ENCODE measurements at places on chromosomes 5 and 9. TPM values are rescaled to one million over a fixed set of nuclear protein-coding genes. Genes with fewer than 3 reads are reported as not detected.

- DNase-seq, result peak; percentile 70
These were observed 254.0 kb upstream of the GAS1 start for GRCh38 chr9:87201351-87201751.

DNA sequence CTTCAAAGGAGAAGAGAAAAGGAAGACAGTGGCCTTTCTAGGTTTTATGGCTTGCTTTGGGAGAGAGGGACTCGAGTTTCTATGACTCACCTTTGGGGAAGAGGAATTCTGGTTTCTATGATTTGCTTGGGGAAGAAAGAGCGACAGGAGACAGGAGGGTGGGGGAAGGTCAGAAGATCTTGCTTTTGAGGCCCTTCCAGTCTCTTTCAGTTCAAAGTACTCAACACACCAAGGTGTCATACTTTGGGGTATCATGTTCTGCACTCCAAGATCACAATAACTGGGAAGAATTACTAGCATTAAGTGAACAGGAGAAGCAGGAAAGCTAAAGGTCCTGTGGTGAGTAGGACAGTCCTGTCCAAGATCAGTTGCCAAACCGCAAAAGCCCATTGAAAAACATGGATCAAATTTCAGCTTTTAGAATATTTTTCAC is 324.5 kb downstream of the ARHGEF28 start:
- DNase-seq, result no peak

DNA sequence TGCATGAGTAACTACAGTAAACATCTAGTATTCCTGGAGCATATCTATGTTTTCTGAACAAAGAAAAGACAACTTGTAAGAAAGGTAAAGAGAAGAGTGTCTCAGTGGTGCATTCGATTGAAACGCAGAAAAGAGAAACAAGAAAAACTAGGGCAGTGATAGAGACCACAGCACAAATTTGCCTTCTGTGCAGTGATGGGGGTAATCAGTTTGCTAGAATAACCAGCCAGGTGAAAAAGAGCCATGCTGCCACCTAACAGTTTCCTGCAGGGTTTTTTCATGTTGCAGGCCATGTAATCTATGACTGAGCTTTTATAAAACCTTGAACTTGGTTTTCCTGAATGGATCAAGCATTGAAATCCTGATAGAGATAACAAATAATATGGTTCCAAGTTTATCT is 198.4 kb upstream of the MEF2C start:
- no peak for DNase-seq

DNA sequence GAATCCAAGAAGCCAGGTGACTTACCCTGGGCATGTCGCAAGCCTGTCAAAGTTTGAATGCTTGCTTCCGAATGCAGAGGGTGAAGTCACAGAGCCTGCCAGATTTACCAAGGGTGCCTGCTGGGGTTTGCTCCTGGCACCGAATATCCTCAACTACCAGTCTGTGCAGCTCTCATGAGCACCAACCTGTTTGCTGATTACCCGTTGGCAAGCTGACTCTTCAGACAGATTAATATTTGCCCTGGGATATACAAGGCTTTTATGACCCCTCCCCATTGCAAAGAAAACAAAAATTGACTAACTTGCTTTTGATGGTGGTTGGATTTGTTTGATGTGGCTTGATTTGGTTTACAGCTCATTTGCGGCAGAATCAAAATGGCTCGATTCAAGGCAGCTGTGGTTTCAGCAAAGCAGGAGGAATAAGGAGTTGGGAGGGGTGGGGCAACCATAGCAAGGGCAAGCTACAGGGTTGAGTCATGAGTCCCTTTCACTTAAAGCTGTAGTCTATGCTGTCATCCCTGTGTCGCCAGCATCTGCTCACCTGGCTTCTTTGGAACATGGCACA is 82.3 kb upstream of the AGXT2 start:
- DNase-seq, result no peak

GRCh38 chr5:149712439-149713147 is 17.5 kb upstream of the PPARGC1B start:
- DNase-seq, result no peak

- no peak for DNase-seq
These were observed 117.1 kb upstream of the TUT7 start for GRCh38 chr9:86471171-86471815.

DNA sequence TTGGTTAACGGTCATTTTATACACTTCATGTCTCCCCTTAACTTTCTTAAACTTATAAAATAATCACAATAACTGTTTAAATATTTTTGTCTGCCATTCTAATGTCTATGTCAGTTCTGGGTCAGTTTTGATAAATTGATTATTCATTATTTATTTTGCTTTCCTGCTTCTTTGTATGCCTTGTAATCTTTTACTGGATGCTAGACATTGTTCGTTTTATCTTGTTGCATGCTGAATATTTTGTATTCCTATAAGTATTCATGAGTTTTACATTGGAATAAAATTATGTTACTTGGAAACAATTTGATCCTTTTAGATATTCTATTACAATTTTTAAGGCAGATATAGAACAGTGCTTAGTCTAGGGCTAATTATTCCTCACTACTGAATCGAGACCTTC is 952.0 kb downstream of the NR2F1-AS1 start:
- no peak for DNase-seq

DNA sequence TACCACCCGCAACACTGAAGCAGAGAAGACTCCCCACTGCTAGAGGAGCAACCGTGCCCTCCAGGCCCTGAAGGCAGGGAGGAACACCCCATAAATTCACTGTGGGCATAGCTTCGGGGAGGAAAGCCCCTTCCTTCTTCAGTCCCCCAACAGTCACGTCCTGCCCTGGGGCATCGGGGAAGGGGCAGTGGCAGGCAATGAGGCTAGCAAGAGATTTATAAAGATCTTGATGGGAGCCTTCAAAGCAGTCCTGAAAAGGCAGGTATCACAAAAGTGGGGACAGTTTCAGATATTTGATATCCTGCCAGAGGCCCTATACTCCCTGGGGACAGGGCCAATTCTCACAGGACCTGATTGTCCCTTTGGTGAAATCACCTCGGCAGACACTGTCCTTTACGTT is 16.9 kb upstream of the TRIM14 start:
- no peak for DNase-seq

DNA sequence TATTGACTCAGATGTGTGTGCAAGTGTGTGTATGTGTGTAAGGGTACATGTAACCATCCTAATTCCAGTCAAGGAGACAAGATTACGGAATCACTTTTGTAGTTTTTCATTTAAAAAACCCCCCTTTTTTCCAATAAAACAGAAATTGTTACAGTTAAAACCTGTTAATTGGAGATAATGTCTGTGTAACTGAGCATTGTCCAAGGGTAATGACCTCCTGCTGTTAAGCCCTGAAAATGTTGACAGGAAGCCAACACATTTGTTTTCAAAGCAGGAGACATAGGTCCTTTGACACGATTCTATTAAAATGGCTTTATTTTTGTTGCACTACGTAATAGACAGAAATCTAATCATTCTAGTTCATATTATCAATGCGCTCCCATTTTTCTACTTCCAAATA is 457.3 kb upstream of the ARRDC3 start:
- no peak for DNase-seq

DNA sequence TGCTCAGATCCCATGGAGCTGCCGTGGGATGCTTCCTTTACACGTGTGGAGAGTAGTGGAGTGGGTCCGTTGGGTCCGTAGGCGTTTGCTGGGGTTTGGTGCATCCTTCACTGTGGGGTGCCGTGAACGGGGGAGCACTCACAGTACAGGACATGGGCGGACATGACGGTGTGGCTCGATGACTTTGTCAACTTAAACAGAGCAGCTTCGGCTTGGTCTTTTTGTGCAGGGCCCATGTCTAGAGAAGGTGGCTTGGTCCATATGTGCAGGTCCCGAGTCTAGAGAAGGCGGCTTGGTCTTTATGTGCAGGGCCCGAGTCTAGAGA is 26.4 kb upstream of the EXOC3 start:
- DNase-seq, result no peak

DNA sequence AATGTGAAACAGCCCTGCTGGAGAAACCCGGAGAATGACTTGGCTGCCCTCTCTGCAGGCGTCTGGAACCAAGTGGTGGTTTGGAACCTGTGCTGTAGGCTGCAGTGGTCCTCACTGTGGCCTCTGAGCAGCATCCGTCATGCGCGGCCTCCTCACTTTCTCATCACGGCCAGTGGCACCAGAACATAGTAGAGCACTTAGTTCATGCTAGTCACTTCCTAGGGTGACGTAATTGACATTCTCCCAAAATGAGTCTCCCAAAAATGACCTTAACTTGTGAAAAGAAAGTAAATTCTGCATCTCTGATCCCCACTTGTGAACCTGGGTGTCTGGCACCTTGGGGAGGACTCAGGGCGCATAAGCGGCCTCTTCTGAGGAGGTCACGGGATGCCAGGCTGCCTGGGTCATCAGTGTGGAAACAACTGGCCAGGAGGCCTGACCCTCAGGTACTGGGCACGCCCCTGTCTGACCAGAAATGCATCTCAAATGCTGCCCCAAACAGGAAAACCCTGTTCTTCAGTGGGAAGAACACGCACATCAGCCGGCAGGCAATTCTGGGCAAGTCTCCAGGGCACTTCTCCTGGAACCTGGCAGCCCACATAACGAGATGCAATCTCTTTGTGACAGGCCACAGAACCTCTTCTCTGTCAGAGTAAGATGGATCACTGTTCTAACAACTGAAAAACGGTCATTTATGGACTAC is 36.6 kb upstream of the SPTLC1 start:
- DNase-seq, result no peak

- DNase-seq, result no peak
These were observed 204.8 kb downstream of the TLE4 start for GRCh38 chr9:79776581-79776980.

- no peak for DNase-seq
These were observed 109.8 kb upstream of the TBC1D2 start for GRCh38 chr9:98365227-98365669.

Gene ACOT12
- 1.2 TPM for polyA plus RNA-seq

Gene SLC6A3
- polyA plus RNA-seq, result 0.60 TPM

Gene GARNL3
- 19.8 TPM for polyA plus RNA-seq

Gene ITK
- polyA plus RNA-seq, result 0.23 TPM

Gene PRRT1B
- 1.2 TPM for polyA plus RNA-seq

Gene PCDHGB3
- 2.8 TPM for polyA plus RNA-seq

Gene IL4
- polyA plus RNA-seq, result 0.57 TPM

Gene RUFY1
- 99.4 TPM for polyA plus RNA-seq

Gene PCDHB15
- 12.5 TPM for polyA plus RNA-seq
